ENCODE measurements at places on chromosomes 2 and 18.
A peak's percentile ranks its signal among the peaks of the same experiment; 100 is the strongest.

DNA sequence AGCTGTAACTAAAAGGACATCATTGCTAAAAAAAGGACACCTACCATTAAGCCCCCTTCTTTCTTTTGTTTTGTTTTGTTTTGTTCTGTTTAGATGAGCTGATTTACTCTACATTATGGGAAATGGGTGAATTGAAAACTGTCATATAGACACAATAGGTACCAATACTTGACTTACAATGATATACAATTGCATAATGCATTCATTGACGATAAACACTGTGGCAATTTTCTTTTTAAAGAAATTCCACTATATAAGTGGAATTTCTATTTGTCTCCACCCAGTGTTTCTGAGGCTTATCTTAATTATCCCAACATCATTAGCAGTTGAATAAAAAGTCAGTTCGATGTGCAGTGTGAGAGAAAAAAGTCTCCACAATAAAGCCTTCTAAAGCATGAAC is 282.1 kb downstream of the BCL2 start:
- no peak for DNase-seq

- DNase-seq = peak; percentile 67
Measured at GRCh38 chr18:52160636-52161035, 179.4 kb upstream of the DCC start.

- no peak for DNase-seq
Measured at GRCh38 chr2:57884281-57884680, 162.3 kb upstream of the VRK2 start.

DNA sequence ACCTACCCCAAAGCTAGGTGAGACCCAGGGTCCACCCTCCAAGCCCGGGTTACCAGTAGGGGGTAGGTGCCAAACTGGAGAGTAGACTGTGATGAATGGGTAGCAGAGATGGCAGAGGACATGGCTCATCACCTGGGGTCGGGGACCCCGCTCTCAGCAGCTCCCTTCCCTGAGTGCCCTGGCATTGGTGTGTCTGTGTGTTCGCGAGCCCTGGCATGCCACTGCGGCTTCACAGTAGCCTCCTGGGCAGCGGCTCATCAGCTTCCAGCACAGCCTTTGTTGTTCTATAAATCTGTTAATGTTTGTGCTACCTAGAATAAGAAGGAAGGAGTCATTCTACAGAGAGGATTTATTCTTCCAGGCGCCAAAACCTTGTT is 62.6 kb upstream of the ALPP start:
- no peak for DNase-seq

DNA sequence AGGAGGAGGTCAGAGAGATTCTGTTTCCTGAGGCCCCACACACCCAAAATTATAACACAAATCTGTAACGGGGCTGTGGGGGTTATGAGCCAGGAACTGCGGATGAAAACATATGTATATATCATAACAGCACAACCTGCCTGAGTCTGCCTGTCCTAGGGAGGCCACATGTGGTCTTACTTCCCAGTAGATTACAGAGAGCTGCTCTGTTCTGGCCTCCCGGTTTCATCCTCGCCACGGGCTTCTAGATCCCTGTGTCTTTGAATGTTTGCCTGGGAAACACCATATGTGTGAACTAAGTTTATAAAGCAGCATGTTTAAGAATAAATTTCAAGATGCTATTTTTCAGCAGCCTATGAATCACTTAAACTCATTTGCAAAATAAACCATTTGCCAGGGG is 124.0 kb downstream of the TMEM200C start:
- DNase-seq = no peak

DNA sequence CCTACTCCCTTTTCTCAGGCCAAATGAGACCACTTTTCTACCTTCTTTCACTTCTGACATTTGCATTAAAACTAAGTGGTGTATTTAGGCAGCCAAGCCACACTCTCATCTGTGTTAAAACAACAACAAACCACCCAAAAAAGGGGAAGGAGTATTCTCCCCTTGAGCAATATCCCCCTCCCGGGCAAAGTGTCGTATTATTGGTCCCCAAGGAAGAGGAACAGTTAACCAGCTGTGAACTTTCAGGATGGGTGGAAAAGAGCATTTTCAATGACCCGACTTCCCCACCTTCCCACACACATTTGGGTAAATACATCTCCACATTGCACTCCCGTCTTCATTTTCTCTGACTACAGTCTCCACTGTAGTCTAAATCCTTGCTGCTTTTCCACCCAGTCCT is 44.3 kb downstream of the FEZ2 start:
- DNase-seq = no peak

DNA sequence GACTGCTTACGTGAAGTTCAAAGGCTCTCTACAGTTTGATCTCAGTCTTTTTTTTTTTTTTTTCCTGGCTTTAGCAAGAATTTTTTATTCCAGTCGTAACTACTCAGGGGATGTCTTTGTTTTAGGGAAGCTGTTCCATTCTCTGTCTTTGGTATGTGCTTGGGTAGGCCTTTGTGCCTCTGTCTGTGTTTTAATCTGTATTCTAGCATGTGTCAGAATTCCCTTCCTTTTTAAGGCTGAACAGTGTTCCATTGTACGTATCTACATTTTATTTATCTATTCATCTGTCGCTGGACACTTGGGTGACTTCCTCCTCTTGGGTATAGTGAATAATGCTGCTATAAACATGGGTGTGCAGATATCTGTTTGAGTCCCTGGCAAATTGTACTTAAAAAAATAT is 42.6 kb downstream of the MYO1B start:
- no peak for DNase-seq

DNA sequence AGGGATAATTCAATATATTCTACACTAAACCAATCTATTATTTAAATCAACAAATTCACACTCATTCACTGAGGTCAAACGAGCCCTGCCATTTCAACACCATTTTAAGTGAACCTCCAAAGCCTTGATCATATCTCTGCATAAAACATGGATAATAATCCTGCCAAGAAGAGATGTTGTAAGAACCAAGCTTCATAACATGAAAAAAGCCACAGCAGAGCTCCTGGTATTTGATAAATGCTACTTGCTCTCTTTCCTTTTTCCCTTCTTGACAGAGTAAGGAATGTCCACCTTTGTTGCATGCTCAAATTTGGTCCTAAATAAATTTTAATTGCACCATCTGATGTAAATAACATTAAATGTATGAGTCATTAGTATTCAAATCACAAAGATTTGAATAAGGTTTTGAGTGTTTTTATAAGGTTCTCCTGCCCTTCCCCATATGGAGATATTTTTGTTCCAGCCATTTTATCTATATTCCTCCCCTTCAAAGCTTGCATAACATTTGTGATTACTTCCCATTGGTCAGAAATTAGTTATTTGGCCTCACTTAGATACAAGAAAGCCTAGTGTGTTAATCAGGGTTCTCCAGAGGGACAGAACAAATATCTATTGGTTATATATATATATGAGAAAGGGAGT is 318.8 kb downstream of the RND3 start:
- no peak for DNase-seq

DNA sequence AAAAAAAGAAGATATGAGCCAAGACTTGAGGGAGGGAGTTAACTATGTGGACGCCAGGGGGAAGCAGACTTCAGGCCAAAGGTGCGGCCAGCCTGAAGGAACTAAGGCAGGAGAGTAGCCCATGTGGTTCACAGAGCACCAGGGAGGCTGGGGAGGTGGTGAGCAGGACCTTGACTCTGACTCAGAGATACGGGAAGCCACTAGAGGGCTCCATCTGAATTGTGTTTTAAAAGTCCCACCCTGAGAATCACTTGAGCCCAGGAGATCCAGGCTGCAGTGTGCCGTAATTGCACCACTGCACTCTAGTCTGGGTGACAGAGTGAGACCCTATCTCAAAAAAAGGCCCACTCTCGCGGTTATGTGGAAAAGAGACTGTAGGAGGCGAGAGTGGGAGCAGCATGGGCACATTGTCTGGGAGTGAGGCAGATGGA is 12.3 kb downstream of the CEP192 start:
- DNase-seq = peak; percentile 86

- no peak for DNase-seq
Measured at GRCh38 chr2:170454471-170455372, 260.4 kb upstream of the SP5 start.

- peak; percentile 54 for DNase-seq
Measured at GRCh38 chr2:149169656-149170055, 131.2 kb downstream of the LYPD6B start.

DNA sequence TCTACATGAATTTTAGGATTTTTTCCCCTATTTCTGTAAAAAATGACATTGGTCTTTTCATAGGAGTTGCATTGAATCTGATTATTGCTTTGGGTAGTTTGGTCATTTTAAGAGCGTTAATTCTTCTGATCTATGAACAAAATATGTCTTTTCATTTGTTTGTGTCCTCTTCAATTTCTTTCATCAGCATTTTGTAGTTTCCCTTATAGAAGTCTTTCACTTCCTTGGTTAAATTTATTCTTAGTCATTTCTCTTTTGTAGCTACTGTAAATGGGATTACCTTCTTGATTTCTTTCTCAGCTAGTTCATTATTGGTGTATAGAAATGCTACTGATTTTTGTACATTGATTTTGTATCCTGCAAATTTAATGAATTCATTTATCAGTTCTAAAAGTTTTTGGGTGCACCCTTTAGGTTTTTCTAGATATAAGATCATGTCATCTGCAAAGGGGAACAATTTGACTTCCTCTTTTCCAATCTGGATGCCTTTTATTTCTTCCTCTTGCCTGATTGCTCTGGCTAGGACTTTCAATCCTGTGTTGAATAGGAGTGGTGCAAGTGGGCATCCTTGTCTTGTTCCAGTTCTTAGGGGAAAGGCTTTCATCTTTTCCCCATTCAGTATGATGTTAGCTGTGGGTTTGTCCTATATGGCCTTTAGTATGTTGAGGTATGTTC is 36.6 kb upstream of the AAK1 start:
- DNase-seq = no peak

DNA sequence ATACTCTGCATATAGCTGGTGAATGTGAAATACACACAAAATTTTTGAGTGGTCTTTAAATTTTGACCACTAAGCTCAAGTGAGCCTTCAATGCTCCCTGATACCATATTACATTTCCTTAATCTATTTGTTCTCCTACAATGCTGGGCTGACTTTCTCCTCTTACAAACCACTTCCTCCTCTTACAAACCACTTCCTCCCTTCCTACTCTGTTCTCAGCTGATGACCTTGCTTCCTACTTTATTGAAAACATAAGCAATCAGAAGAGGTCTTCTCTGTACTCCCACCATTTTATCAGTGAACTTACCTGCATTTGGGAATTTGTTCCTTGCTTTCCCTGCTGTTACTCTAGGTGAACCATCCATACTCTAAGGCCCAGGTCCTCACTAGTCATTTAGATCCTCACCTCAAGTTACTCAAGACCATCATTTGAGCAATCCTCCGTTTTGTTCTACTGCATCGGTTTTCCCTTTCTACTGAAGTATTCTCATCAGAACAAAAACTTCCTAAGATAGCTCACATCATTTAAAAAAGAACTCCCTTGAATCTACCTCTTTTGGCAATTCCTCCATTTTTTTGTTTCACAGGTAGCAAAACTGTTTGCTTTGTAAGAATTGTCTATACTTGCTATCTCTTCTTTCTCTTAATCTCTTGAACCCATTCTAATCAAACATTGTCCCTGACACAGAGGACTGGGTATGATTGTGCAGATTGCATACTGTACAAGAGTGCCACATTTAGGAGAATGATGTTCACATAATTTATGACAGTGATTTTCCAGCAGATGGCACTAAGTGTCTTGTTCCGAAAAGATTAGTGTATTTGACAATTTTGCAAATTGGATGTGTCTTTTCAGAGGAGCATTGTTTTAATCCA is 96.5 kb downstream of the EPB41L5 start:
- DNase-seq = peak; percentile 38

DNA sequence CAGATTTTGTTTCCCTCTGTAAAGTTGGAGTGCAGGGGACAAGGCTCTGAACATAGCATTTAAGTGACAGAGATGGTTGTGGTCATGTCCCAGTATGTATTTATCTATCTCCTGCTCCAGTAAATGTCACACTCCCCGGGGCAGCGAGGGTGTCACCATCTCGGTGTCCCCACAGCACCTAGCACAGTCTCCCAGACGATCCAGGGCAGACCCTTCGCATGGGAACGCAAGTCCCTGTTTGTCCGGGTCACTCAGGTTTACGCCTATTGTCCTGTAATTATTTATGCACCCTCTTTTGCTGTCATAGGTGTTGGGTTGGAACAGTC is 12.6 kb upstream of the NTSR2 start:
- no peak for DNase-seq

- no peak for DNase-seq
Measured at GRCh38 chr2:215870088-215870490, 143.3 kb downstream of the MREG start.

DNA sequence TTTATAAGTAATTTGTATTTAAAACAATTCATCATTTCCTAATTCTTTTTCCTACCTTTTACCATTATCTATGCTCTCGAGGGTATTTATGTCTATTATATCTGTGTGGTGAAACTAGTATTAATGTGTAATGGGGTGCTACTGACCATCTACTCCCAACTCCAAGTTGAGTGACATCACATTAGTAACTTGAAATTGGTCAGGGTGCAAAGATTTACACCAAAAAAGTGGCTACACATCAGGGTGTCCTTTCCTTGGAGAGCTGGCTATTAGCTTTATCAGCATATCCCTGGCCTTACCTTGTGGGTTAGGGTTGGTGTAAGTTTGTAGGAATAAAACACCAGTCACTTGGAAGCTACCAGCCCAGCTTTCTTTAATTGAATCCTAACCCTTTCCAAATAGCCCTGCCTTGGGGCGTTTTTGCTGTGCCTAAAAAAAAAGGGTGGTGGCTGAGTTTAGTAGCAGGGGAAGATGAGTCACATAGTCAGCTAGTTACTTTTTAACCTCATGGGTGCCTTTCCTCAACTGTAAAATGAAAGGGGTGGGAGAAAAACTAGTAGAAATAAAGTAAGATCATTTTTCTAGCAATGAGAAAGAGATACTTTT is 14.0 kb downstream of the ANXA4 start:
- peak; percentile 61 for DNase-seq

- no peak for DNase-seq
Measured at GRCh38 chr2:193446967-193447366, 1252.2 kb upstream of the TMEFF2 start.

DNA sequence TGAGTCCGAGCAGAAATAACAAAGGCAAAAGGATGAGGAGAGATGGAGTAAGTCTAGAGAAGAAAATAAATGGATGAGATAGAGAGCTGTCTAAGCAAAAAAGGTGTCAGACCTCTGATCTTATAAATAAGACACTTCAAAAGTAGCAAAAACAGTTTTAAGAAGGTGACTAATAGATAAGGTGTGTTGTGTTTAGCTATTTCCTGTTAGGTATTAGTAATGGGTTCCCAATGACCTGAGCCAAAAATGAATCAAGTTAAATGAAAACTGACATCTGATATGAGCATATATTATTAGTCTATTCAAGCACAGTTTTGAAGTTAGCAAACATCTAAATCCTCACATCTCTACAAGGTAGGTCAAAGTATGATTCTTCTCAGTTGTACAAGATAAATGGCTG is 10.6 kb downstream of the SUPT7L start:
- DNase-seq = no peak
